ENCODE measurements at places on chromosomes 1 and 21. TPM values are rescaled to one million over a fixed set of nuclear protein-coding genes. Genes with fewer than 3 reads are reported as not detected.

- DNase-seq, result no peak
These were observed 98.8 kb downstream of the MTR start for GRCh38 chr1:236893626-236894545.

DNA sequence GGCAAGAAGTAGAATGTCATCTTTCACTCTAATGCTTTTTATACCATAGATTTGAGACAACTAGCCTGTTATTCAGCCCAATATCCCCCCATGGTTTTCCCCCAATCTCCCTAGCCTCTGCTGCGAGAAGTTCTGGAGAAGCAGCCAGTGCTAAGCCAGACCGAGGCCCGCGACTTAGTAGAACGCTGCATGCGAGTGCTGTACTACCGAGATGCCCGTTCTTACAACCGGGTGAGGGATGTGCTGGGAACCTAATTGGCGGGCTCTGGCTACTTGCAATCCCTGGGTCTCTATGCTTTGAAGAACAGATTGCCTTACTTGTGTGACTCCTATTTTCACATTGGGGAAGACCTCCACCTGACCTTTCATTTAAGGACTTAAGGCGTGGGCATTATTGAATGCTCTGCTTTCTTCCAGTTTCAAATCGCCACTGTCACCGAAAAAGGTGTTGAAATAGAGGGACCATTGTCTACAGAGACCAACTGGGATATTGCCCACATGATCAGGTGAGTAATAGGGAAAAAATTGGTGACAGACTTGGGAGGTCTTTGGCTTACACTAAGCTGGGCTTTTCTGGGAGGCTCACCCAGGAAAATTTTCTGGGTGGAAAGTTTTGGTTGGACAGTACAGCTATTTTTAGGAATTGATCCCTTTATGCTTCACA is 1.9 kb downstream of the PSMB4 start:
- DNase-seq, result peak; percentile 19

- no peak for DNase-seq
These were observed 580 bp downstream of the DVL1 start for GRCh38 chr1:1348420-1349255.

DNA sequence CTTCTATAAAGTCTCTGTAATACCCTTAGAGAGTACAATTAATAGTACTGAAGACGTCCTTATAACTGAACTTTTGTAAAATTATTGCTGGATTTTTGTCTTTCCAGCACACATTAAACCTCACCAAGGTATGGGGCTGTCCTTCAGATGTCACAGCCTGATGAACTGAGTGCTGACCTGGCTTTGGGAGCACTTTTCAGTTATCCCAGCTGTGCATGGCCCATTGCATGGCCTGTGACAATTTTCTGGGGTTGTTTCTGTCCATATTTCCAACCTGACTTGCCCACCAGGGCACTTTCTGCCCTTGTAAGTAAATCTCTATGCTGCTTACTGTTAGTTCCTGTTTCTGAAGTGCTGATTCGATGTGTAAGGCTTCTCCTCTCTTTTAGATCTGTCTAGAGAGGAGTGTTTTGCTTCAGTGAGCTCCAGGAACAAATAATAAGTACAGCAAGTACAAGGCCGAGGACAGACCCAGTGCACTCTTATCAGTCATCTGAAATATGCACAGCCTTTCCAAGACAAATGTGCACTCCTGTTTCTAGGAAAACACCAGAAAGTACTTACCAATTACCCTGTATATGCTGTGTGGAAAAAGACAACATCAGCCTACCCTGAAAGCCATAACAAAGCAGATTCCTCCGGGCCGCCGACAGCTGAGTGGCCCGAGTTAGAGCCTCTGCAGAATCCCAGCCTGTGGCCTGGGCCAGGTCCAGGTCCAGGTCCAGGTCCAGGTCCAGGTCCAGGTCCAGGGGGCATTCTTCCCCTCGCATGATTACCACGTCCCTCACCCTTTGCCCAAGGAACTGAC is 121.7 kb downstream of the DHRS3 start:
- no peak for DNase-seq

DNA sequence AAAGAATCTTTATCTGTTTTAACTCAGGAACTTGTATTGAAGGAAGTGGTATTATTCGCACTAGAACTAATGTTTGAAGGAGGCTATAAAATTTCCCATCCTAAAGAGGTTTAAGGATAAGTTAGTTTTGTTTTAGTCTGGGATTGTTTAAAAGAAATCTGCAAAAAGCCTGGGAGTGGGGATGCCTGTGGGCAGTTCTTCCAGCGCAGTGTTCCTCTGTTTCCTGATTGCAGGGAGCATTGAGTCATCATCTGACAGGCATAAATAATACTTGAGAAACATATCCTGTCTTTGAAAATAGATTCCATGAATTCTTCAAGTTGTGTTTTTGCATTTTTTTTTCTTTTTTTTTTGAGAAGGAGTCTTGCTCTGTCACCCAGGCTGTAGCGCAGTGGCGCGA is 350.8 kb upstream of the PTBP2 start:
- peak; percentile 87 for DNase-seq

DNA sequence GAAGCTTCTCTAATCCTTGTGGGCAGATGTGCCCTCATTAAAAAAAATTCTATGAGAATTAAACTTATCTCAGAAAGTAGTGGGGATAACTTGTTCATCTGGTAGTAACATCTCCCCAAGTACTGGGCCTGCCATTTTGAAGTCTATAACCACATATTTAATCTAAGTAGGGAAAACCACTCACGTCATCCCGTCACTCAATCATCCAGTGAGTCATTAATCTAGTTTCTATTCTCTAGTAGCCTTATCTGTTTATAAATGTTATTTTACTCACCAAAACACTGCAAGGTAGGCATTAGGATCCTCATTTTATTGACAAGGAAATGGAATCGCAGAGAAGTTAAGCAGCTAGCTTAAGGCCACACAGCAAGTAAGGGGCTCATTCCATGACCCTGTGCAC is 221.9 kb downstream of the ATG4C start:
- DNase-seq, result no peak

- peak; percentile 88 for DNase-seq
These were observed 185.6 kb upstream of the NRIP1 start for GRCh38 chr21:15250384-15250783.

DNA sequence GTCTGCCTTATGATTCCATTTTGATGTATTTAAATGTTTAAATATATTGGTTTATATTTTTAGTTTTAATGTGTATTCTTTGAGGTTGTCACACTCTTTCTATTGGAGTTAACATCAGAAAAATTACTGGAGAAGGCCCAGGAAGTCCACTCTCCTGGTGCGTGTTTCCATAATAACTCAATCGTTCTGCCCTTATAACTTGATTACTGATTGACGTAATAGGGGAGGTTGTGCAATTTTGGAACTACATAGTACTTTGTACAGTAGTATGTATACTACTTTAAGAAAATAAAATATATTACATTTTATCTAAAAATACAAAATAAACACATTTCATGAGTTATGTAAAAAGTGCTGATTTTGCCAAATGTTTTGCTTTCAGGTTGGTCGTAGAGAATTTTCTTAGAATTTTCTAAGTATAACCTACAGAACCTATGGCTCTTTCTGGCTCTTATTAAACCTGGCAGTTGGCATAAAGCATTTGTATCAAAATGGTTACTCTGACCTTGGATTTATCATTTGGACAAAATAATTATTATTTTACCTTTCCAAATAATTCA is 5.7 kb downstream of the PLA2G4A start:
- DNase-seq, result no peak

DNA sequence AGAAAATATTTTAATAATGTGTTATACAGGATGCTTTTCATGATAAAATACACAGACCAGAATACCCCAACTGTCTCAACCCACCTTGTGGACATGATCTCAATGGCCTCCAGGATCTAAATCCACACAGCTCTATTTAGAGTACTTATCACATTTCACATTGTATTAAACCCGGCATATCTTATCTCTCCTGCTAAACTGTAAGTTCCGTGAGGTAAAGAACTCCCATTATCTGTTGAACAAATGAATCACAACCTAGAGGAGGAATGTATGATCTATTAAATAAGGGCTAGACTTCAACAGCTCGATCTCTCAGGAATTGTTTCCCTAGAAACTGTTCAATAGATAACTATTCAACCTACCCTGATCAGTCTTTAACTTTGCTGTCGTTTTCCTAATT is 6.9 kb downstream of the ETV3 start:
- DNase-seq, result no peak

DNA sequence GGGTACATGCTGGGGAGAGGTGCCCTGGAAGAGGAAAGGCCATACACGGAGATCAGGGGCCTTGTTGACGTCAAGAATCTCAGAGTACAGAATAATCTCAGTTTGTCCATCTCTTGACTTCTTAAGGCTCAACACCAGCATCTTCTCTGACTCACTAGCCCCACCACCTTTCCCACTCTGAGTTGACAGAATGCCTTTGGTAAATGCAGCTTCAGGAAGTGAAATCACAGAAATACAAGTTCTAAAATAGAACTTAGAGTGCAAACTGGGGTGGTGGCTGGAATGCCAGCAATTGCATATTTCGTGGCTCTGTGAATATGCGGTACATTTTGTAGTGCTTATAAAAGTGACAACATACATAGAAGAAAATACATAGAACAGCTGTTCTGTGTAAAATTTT is 1.6 kb downstream of the COG2 start:
- DNase-seq, result no peak

DNA sequence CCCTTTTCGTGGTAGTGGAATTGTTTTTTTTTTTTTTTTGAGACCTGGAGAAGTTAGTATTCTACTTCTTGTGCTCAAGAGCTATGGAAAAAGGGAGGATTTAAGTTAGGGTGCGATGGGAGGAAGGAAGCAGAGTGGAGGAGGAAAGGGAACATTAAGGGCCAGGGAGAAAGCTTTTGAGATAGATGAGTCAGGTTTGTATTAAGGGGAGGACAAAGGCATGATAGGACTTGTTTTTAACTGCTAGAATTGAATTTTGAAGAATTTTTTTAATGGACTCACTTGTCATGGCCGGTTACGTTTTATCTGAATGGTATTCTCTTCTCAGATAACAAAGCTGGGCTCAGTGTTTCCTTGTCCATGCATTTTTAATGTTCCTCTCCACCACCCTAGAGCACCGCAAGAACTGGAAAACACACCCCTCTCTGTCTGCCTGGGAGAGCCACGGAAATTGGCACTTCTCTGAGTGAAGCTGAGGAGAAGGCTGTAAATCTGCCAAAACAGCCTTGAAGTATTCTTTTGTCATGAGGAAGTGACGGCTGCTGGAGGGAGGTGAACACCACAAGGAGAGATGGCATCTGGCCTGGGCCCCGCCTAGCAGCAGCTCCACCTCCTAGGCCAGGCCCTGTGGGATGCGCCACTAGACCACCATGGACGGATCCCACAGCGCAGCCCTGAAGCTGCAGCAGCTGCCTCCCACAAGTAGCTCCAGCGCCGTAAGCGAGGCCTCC is 3.5 kb downstream of the NIPAL3 start:
- DNase-seq, result no peak

The RAB3B gene
- total RNA-seq, result 12.4 TPM

The DNAJC6 gene
- total RNA-seq, result 2.9 TPM

The PLA2G2F gene
- not detected for total RNA-seq

The LEPR gene
- 20.2 TPM for total RNA-seq

The ZFP69 gene
- 1.2 TPM for total RNA-seq
